ENCODE measurements at places on chromosomes 1 and 21. TPM values are rescaled to one million over a fixed set of nuclear protein-coding genes. Genes with fewer than 3 reads are reported as not detected.

RAB25 gene
- total RNA-seq: not detected

NCAM2 gene
- total RNA-seq: 0.42 TPM

CHAF1B gene
- total RNA-seq: 2.2 TPM

CCDC27 gene
- total RNA-seq: not detected

SPATA1 gene
- total RNA-seq: 0.65 TPM

TEDDM1 gene
- not detected for total RNA-seq

S100A2 gene
- total RNA-seq: 0.51 TPM

ANKRD34A gene
- under 0.01 TPM for total RNA-seq

MPZL1 gene
- 127 TPM for total RNA-seq

LCE1F gene
- not detected for total RNA-seq

HSPA6 gene
- total RNA-seq: 0.17 TPM

SPRR2F gene
- not detected for total RNA-seq

CAMK1G gene
- total RNA-seq: not detected

CPTP gene
- total RNA-seq: 33.3 TPM

ZNF670 gene
- total RNA-seq: 7.0 TPM

ERO1B gene
- total RNA-seq: 4.4 TPM

RGS7 gene
- under 0.01 TPM for total RNA-seq

AMY1B gene
- not detected for total RNA-seq

C1orf198 gene
- 22.7 TPM for total RNA-seq

PTGER3 gene
- not detected for total RNA-seq
